ENCODE measurements at places on chromosomes 2 and 18.

GRCh38 chr2:133605011-133605765 lies 36.9 kb upstream of the NCKAP5 start:
- DNase-seq = no peak

GRCh38 chr2:229553091-229553490 lies 161.3 kb downstream of the DNER start:
- DNase-seq = no peak

DNA sequence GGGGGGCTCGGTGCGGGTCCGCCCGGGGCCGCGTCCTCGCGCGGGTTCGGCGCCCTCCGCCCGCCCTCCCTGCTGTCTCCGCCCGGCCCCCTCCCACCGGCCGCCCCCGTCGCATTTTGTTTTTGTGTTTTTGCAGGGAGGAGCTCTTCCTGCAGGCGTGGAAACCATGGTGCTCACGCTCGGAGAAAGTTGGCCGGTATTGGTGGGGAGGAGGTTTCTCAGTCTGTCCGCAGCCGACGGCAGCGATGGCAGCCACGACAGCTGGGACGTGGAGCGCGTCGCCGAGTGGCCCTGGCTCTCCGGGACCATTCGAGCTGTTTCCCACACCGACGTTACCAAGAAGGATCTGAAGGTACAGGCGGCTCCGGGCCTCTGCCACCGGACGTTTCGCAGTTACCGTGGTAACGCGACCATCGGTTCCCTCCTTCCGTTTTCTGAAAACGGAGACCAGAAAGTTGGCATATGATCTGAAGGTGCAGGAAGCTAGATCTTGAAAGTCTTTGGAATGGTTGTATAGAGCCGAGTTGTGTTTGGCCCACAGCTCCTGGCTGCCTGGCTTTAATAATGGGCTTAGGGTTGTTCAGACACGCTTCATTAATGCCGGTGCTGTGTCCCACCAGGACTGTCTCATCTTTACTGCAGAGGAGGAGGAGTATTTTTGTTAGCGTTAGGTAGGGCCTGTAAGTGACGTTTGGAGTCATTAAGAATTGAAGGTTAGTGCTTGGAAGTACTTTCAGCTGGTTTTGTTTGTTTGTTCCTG lies 891 bp downstream of the KDM3A start:
- DNase-seq = peak; percentile 67

DNA sequence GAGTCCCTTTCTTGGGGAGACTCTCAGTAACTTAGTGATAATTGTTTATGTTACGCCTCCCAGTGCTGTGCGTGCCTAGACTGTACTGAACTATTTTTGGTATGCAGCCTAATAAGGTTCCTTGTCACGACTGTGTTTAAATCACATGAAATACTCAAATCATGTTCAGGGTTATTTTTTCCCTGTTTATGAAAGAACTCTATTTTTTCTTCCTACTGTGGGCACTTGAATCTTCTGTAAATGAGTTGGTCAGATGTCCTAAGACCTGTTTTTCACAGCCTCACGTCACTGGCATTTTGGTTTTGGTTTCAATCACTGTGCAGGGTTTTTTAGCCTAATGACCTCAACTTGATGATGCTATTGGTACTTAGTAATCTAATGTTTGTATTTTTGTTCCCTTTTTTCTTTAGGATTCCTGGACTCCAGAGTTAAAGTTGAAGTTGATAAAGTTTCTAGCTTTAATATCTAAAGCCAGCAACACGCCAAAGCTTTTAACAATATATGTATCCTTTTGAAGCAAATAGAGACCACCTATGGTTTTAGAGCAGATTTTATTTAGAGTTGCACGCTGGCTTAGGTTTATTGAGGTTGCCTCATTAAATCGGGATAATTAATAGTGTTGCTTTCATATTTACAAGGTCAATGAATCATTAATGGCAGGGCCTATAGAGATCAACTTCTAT lies 24.0 kb downstream of the ARMC9 start:
- DNase-seq = peak; percentile 40

DNA sequence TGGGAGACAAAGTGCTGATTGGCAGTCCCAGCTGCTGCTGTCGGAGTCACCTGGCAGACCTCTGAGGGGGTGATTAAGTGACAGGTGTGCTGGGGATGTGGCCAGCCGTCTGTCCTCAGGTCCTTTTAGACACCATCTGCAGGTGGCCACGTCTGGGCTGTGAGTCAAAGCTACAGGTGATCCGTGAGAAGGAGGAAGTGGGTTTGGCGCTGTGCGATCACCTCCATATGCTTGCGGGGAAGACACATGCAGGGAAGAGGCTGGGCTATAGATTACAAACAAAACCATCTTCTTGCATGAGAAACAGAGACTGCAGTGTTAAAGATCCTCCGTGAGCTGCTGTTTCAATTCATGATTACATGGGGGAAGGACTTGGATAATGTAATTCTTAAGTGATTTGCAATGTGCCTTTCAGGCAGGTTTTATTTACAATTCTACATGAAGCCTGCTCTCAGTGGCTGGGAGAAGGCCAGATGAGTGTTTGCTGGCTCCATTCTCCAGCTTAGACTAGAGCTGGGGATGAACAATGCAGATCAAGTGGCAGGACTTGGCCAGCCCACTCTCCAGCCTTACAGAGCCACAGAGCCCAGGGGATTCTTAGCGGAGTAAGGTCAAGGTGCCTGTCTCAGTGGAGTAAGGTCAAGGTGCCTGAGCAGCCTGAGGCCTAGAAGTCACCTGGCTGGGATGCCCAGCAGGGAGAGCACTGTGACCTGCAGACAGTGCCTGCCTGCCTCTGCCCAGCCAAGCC lies 87.8 kb downstream of the LYPD1 start:
- DNase-seq = no peak

DNA sequence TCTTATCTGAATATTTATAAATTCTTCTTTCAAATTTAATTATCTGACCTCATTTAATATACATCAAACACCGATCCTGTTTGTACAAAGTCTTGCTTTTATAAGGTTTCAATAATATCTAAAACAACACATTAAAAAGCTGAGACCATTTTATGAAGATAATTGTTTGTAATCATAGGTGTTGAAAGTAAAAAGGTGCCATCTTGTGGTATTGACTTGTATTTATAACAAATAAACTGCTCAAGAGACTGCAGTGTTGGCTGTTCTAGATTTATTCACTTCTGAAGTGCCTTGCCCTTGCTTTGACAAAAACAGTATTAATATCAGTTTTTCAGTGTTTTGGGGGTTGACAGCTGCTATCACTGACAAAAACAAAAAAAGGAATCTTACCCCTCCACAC lies 286.8 kb upstream of the HNMT start:
- DNase-seq = no peak

- DNase-seq = peak; percentile 87
Observed at GRCh38 chr2:176079831-176080539, 3.8 kb downstream of the EVX2 start.

GRCh38 chr2:205685314-205686055 lies 3.2 kb downstream of the NRP2 start:
- DNase-seq = peak; percentile 84

- DNase-seq = peak; percentile 28
Observed at GRCh38 chr18:49247781-49248180, 212.7 kb downstream of the DYM start.

DNA sequence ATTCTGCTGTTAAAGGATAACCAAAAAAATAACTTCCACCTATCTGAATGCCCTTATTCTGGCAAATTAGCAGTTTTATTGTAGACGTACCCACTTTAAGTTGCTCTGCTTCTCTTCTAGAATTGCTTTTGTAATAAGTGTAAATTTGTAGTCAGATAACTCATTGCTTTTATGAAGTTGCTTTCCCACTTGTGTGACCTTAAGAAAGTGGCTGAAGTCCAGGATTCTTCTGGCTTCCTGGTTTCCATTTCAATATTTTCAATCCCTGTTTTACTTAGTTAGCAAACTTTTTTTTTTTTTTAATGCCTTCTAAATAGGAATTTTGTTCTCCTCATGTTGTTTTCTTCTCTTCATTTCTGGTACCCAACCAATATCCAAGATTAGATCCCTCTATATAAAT lies 59.8 kb downstream of the GLS start:
- no peak for DNase-seq

- DNase-seq = no peak
Observed at GRCh38 chr18:67451960-67452359, 64.6 kb downstream of the DSEL start.

DNA sequence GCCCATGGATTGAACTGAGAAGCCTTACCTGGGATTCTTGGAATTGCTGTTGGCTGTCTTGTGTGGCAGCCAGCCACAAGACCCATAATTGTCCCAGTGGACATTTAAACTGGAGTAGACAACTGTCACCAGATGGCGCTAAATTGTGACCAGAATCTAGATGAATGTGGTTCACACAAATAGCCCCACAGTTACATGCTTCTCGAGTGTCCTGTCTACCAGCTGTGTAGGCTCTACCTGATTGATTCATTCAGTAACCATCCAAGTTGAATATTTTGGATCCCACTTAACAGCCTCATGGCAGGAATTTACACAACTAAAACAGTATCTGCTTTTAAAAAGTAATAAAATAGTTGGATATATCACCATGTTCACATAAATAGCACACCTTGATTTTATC lies 73.2 kb downstream of the MAP4K4 start:
- DNase-seq = no peak

DNA sequence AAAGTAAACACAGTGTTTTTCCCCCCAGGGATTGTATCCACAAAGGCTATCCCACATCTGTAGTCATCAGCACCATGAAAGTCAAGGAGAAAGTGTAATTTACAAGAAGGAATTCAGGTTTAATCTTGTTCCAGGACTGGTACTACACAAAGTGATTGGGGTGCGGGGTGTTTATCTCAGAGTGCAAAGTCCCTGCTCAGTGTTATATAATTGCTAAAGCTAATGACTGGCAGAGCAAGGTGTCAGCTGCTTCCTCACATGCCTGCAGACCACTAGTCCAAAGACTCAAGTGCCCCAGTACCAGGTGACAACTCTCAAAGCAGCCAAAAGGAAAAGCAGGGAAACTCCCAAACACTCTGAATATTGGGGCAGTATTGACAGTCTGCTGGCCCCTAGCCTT lies 40.4 kb upstream of the PDCL3 start:
- no peak for DNase-seq

DNA sequence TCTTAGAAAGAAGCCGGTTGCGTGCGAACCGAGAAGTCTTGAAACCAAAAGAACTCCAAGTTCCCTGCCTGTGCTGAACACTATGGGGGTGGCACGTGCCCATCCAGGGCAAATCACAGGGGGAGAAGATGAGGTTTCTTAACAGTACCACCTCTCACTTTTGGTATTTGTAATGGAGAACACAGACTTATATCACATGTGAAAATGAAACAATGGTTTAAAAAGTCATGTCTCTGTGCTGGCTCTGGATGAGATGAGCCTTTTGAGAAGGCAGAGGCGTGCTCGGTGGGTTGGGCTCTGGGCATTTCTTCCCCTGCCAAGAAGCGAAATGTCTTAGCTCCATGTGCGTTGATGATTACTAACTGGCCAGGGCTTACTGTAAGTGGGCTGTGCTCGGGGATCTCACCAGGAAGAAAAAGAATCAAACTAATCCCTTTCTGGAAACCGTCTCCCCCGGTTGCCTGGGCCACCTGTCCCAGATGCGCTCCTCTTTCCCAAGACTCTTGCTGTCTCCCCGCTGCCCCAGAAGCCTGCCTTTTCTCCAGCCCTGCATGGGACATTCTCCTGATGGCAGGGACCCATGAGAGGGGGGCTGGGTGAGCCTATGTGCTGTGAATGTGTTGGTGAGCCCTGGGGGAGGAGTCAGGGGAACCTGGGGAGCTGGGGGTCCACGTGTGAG lies 252.9 kb downstream of the PRKCE start:
- DNase-seq = peak; percentile 70

DNA sequence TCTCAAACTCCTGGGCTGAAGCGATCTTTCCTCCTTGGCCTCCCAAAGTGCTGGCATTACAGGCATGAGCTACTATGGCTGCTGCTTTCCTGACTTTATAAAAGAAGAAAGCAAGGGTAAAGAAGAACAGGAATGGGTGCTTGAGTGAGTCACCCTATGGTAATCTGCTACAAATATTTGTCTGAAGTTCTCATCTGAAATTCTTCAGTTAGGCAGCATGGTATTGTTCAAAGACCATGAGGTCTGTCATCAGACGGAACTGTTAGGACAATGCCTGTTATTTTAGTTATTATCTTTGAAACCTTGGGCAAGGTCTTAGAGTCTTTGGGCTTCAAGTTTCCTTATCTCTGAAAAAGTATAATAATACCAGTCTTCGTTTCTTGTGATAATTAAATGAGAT lies 695.8 kb downstream of the RNF144A start:
- DNase-seq = peak; percentile 80

GRCh38 chr2:133561045-133561852 lies 7.0 kb downstream of the NCKAP5 start:
- DNase-seq = peak; percentile 60

GRCh38 chr18:35030277-35030989 lies 10.8 kb upstream of the MAPRE2 start:
- no peak for DNase-seq

DNA sequence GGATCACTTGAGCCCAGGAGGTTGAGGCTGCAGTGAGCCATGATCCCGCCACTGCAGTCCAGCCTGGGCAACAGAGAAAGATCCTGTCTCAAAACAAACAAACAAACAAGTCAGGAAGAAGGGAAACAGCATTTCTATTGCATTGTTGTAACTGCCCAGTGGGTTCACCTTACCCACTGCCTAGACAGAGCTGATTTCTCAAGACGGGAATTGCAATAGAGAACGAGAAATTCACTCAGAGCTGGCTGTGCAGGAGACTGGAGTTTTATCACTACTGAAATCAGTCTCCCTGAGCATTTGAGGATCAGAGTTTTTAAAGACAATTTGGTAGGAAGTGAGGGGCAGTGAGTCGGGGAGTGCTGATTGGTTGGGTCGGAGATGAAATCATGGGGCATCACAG lies 24.2 kb upstream of the RTTN start:
- DNase-seq = no peak

DNA sequence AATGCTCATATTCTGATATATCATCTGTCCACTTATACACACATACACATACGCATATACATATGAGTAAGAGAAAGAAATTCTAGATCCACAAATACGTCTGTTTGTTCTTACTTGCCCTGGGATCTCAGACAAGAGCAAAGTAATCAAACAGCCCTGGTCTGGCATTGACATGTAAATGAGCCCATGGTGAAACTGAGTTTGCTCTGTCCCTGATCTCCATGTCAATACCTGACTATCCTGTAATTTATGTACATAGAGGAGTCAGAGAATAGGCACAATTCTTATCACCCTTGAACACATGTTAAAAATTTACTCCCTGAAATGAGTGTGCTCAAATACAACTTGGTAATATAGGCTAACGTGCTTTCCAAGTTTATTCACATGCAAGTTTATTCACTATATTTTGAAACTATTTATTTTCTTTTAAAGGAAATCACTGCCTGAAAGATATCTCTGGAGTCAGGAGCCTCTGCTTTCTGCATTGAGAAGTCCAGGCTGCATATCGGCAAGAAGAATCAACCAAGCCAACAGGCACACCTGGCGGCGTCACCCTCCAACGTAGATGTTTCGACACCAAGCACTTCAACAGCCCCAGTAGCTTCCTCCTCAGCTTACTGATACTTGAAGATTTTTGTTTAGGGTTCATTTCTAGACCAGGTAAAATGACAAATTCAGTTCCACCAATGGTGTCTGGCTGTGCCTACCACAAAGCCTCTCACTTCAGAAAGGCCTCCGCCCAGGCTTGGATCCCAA lies 100.6 kb downstream of the CMPK2 start:
- DNase-seq = no peak

- DNase-seq = peak; percentile 35
Observed at GRCh38 chr2:172113617-172114016, 10.9 kb upstream of the DLX2 start.

GRCh38 chr2:238176613-238177012 lies 17.8 kb downstream of the ERFE start:
- no peak for DNase-seq

- no peak for DNase-seq
Observed at GRCh38 chr2:144827404-144827803, 307.5 kb upstream of the ZEB2 start.
